Endodermal cell (in vitro differentiated cells): ENCODE measurements at places on chromosomes 12 and 14.

- peak; percentile 66 for DNase-seq
Measured at GRCh38 chr12:105418229-105418628, 87.7 kb downstream of the C12orf75 start.

- peak; percentile 96 for DNase-seq
Measured at GRCh38 chr12:75208856-75209811, 505 bp downstream of the KCNC2 start.

GRCh38 chr14:68458840-68459469, 333.9 kb downstream of the ZFP36L1 start:
- DNase-seq = peak; percentile 71

DNA sequence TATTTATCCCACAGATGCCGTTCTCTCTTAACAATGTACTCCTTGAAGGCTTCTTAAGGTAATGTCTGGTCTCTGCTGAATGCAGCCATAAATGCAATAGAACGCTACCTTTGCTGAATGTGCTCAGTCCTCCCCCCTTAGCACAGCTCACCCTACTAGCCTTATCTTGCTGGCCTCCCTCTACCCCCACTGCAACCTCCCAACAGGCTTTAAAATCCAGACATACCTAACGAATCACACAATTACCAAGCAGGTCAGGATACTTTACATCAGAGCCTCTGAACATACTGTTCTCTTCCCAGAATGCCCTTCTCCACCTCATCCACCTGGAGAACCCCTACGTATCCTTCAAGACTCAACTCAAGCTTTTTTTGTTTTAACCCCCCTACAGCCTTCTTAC, 51.0 kb upstream of the CRADD start:
- no peak for DNase-seq

- peak; percentile 87 for DNase-seq
Measured at GRCh38 chr12:44960856-44961255, 84.7 kb upstream of the NELL2 start.

GRCh38 chr12:58766513-58766870, 153.8 kb downstream of the LRIG3 start:
- no peak for DNase-seq

- no peak for DNase-seq
Measured at GRCh38 chr14:105102893-105103292, 37.7 kb upstream of the GPR132 start.

- no peak for DNase-seq
Measured at GRCh38 chr14:58287607-58288042, 10.7 kb upstream of the ARID4A start.

- peak; percentile 10 for DNase-seq
Measured at GRCh38 chr14:72543341-72543740, 350.6 kb downstream of the DPF3 start.

DNA sequence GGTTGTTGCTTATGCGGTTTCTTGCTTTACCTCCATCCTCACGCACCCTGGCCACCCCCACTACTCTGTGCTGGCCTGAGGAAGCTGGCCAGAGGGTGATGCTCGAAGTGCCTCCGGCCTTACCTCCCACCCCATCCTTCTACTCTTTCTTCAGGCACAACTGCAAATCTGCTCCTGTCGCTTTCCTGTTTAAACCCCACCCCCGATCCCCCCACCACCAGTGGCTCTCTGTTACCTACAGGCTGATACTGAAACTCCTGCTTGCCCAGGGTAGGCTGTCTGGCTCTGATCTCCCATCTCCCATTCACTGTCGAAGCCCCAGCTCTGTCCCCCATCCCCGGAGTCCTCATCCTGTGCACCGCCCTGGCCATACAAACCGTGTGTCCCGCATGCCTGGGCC, 111.5 kb downstream of the PRMT8 start:
- no peak for DNase-seq

- DNase-seq = no peak
Measured at GRCh38 chr12:10207136-10207535, 5.5 kb upstream of the GABARAPL1 start.

DNA sequence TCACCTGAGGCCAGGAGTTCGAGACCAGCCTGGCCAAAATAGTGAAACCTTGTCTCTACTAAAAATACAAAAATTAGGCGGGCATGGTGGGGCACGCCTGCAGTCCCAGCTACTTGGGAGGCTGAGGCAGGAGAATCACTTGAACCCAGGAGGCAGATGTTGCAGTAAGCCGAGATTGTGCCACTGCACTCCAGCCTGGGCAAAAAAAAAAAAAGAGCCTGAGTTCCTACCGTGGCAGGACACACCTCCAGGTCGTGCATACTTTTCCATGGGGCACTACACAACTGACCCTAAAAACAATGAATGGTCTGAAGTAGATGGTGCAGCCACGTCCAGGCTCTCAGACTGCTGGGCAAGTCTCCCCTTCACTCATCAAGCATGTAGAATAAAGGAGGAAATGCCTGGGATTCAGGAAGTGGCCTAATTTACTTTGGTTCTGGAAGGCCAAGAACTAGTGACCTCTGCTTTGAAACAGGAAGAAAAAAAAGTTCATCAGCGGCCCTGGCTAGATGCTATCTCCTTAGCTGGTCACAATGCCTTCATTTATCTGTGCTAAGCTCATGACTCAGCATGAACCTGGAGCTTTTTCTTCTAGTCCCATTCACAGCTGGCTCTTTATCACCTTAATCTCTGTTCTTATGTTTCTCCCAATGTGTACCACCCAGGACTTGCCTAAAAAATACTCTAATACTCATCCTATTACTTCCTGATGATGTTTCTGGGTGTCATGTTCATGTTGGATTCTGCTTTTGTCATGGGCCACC, 55.8 kb upstream of the OR6J1 start:
- DNase-seq = no peak

GRCh38 chr12:72076558-72076915, 137.9 kb downstream of the TPH2 start:
- DNase-seq = no peak

- no peak for DNase-seq
Measured at GRCh38 chr12:105025890-105026289, 39.8 kb downstream of the NOPCHAP1 start.
